ENCODE measurements at places on chromosomes 5 and 9.

DNA sequence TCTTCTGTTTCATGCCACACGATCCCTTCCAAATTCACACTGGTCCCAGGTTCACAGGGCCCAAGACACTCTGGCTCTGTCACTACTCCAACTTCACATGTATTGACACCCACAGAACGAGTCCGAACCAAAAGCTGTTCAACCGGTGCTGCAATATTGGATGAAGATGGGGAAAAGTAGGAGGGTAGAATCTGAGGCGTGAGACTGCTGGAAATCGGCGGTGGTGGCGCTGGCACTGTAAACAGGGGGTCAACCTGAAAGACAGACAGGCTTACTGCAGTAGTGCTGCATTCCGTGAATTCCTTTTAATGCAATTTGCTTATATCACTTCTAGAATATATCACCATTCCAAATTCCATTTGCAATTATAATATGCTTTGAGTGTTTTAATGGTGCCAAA lies 45.4 kb downstream of the ZNF608 start:
- DNase-seq = no peak

DNA sequence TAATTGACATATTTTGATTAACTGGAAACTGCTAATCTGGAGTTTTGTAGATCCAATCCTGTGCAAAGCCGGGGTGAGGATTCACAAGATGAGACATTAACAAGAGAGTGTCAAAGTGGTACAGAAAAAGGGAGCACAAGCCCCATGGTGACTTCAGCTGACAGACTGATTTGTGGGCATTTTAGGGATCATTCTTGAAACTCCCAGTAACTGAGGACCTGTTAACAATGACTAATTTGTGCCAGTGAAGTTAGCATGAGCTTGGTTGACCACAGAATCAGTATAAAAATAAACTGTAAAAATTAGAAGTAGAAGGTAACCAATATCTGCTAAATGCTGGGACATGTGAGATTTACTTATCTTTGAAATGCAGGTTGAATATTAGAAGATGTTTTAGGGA lies 1578.3 kb downstream of the EFNA5 start:
- DNase-seq = no peak

- no peak for DNase-seq
Observed at GRCh38 chr9:87741326-87741725, 15.4 kb downstream of the CTSL start.

DNA sequence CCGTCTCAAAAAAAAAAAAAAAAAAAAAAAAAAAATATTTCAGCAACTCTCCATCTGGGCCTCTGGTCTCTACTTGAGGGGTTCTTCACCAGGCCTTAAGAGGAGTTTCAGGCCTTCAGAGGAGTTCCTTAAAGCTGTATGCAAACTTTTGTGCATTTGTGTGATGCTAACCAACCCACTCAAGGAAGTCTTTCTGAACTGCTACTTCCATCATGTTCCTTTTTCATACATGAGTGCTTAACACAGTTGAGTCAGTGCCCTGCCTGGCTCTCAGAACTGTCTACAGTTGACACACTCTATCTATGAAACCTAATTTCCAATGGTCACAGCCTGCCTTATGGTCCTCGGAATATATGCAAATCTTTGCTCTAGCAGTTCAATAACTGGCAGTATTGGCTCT lies 146.5 kb downstream of the MEF2C start:
- DNase-seq = no peak

- DNase-seq = no peak
Observed at GRCh38 chr5:140220032-140220697, 45.2 kb downstream of the CYSTM1 start.

DNA sequence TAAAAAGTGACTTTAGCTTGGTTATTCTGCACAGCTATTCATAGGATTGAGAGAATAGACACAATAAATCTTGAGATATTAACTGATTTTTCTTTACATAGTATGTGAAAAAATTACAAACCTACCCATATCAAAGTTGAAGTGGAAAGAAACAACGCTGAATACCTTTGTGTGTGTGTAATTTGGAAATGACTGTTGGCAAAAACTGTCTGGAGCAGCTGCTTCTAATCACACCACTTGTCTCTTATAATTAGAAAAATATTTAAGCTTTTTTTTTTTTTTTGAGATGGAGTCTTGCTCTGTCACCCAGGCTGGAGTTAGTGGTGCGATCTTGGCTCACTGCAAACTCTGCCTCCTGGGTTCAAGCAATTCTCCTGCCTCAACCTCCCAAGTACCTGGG lies 110.8 kb upstream of the POC5 start:
- DNase-seq = no peak

GRCh38 chr5:133109655-133110483 lies 58.1 kb downstream of the HSPA4 start:
- DNase-seq = no peak

DNA sequence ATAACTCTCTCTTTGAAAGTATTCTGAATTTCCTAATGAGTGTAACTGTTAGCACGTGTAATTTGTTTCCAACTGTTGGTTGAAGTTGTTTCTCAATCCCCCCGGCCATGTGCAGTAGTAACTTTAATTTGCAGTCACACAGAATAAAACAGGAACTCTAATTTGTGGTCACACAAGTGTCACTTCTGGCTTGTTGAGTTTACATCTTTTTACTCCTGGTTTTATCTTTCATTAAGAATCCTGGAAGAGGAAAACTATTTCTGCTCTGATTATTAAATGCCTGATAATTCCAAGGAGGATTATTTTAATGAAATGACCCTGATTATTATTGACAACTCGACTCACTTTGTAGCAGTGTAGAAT lies 1.2 kb downstream of the SCAMP1 start:
- no peak for DNase-seq

GRCh38 chr5:139523635-139524445 lies 37.3 kb upstream of the UBE2D2 start:
- DNase-seq = no peak

- no peak for DNase-seq
Observed at GRCh38 chr9:113957821-113958341, 81.8 kb downstream of the ZNF618 start.

DNA sequence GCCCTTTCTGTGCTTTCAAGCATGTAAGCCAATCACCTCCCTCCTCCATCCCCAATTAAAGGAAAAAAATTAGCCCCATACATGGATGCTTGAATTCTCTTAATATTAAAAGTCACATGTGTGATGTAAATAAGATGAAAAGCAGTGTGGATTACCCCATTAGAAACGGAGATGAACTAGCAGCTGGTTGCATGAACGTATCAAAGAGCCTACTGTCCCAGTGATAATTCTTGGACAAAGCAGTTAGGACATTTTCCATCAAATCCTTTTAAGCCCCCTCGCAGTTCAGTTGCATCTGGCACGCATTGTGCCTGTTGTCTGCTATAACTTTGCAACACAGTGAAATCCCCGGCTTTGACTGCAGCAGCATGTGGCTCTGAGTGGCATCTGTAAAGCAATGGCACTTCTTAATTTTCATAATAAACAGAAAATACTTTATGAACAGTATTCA lies 285.6 kb downstream of the FBXL7 start:
- no peak for DNase-seq

- no peak for DNase-seq
Observed at GRCh38 chr5:141633871-141634561, 2.6 kb downstream of the HDAC3 start.

- no peak for DNase-seq
Observed at GRCh38 chr9:32728181-32728580, 55.2 kb upstream of the TMEM215 start.

DNA sequence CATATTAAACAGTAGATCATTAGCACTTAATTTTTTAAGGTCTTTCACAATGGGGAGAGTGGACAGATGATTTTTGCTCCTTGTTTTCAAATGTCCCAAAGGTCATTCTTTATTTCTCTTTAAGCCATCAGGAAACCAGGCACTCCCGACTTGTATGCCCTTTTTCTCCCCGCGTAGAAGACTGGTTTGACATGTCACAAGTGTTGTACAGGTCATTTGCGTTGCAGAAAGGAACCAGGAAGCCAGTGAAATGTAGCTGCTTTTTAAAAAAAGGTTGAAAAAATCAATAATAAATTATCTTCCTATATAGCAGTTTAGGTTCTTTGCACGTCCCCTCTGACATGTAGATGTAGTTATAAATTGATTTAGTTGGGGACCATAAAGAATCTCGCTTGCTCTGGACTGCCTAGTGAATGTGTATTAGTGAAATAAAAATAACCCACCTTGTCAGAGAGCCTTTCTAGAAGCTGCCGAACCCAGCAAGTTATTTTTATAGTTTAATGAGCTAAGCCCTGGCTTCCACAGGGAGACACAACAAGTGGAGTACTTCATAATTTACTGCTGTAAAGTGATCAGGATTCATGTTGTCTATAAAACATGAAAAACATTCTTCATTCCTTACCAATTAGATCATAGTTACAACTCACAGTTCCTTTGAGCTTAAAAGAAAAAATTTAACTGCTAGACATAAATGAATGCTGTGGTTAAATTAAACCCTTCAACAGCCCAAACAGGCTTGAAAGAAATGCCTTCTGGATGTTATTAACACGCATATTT lies 404.6 kb downstream of the CSNK1G3 start:
- no peak for DNase-seq

GRCh38 chr9:121233906-121234831 lies 32.5 kb upstream of the RAB14 start:
- no peak for DNase-seq

DNA sequence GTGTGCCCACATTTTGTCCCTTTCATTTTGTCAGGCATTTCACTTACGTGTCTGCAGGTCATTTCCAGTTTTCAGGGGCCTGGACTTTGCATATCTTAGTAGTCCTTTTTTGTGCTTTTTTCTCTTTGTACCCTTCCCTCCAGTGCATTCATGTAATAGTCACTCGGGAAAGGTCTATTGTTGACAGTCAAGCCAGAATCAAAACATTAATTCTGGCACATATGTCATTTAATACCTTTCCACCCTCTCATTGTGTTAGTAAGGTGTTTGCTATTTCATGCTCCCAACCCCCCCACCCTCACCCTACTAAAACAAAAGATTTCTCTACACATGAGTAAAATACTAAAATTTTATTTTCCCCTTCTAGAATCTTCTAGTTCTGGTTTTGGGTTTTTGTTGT lies 42.7 kb downstream of the UGCG start:
- DNase-seq = no peak

DNA sequence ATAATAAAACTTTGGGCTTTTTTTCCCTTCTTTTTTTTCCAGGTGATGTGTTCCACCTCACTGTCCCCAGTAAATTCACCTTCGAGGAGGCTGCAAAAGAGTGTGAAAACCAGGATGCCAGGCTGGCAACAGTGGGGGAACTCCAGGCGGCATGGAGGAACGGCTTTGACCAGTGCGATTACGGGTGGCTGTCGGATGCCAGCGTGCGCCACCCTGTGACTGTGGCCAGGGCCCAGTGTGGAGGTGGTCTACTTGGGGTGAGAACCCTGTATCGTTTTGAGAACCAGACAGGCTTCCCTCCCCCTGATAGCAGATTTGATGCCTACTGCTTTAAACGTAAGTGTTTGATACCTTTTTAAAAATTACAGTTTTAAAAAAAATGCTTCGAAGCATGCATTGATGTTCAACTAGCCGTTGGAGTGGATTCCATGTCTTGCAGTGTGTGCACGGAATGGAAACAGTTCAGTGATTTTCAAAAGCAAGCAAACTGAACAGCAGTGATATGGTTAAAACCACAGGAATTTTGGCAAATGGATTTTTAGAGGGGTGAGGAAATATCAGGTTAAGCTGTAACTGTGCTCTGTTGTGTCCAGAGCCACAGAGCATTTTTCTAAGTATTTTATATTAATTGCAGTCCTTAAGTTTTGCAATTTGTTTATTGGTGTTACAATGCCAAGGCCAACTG lies 40.7 kb downstream of the VCAN start:
- no peak for DNase-seq

All from stimulated activated CD8-positive, alpha-beta memory T cell treated with anti-CD3 and anti-CD28 coated beads, Interleukin-15, amount 100 ng/mL, for 4 hours (primary cell).